Nephron progenitor cell (in vitro differentiated cells): ENCODE measurements at places on chromosomes 1 and 21.
A peak's percentile ranks its signal among the peaks of the same experiment; 100 is the strongest.

DNA sequence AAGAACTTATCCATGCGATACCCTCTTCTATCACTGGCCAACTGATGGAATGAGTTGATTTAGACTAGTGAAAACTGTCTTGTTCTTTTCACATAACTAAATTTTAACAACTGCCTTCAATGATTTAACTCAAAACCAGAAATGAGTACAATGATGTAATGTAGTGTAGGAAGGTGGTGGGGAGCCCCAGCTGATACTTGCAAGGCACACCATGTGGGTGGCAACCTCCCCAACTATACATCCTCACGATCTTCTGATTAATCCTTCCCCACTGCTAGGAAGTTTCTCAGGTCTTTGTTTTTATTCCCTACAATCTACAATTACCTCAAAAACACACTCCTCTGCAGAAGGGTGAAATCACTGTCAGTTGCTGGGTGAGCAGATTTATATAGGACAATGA is 100.7 kb downstream of the KCTD3 start:
- H3K36me3 ChIP-seq, result no peaks in the 10 kb centered on the region
- H3K27ac ChIP-seq, result no peak overlapping the region
- no peak overlapping the region for H3K4me3 ChIP-seq
- no peaks in the 10 kb centered on the region for H3K27me3 ChIP-seq

GRCh38 chr1:19049128-19049768 is 92.8 kb upstream of the IFFO2 start:
- peaks cover 31% of the 10 kb centered on the region for H3K4me1 ChIP-seq
- peaks cover 35% of the 10 kb centered on the region for H3K27me3 ChIP-seq
- H3K4me3 ChIP-seq, result no peak overlapping the region
- no peaks in the 10 kb centered on the region for H3K36me3 ChIP-seq
- no peak overlapping the region for H3K27ac ChIP-seq

- H3K4me3 ChIP-seq, result no peak overlapping the region
- DNase-seq, result no peak
- H3K27me3 ChIP-seq, result peaks cover 13% of the 10 kb centered on the region
- no peaks in the 10 kb centered on the region for H3K36me3 ChIP-seq
- no peaks in the 10 kb centered on the region for H3K4me1 ChIP-seq
These were observed 171.1 kb upstream of the KLHDC7A start for GRCh38 chr1:18309552-18310155.

DNA sequence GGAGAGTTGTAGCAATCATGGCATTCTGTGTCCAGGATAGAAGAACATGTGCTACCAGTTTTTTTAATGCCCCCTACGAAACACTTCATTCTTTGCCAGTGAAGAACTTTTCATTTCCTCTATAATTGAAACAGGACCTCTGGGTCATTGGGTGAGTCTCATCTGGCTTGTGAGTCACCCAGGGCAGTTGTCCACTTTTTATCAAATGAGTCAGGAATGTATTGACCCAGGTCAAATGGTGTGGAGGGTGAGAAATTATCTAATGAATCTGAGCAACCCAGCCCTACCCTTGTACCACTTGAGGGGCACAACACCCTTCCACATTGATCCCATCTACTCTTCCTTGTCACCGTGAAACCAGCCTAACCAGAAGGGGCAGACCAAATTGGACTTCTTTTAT is 417.3 kb upstream of the PROX1 start:
- H3K4me3 ChIP-seq, result no peak overlapping the region
- DNase-seq, result no peak
- H3K4me1 ChIP-seq, result peaks cover 13% of the 10 kb centered on the region
- H3K27ac ChIP-seq, result no peak overlapping the region

DNA sequence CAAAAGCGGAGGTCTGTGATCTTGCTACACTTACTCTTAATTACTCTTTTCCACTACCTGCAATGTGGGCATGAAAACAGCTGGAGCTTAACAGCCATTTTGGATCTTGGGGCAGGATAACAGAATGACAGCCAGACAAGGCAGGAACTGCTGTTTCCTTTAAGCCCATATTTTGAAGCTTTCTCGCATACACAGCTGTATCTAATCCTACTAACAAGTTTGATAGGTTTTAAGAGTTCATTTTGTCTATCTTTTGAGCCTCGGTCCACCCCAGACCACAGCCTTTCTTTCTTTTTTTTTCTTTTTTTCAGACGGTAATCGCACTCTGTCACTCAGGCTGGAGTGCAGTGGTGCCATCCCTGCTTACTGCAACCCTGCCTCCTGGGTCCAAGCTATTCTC is 42.4 kb upstream of the CRB1 start:
- H3K27ac ChIP-seq, result no peak overlapping the region
- no peaks in the 10 kb centered on the region for H3K27me3 ChIP-seq
- H3K36me3 ChIP-seq, result peaks cover 5% of the 10 kb centered on the region
- no peak overlapping the region for H3K4me3 ChIP-seq
- DNase-seq, result no peak
- H3K4me1 ChIP-seq, result peaks cover 13% of the 10 kb centered on the region

DNA sequence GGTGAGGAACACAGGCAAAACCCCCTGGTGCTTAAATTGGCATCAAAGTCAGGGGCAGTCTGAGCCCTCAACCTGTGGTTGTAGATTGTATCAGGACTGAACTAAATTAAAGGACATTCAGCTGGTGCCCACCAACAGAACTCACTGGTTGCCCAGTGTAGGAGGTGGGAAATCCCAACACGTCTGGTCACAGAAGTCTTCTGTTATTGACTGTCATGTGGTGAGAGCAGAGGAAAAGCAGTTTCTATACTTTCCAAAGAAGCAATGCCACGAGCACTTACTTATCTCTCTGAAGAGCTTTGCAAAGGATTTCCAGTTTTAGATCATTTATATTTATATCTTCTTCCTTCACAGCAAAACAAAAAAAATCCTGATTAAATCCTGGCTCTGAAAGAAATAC is 15.0 kb upstream of the ACTA1 start:
- H3K27me3 ChIP-seq, result no peaks in the 10 kb centered on the region
- peaks cover 65% of the 10 kb centered on the region for H3K36me3 ChIP-seq
- H3K4me1 ChIP-seq, result no peaks in the 10 kb centered on the region
- H3K4me3 ChIP-seq, result no peak overlapping the region
- no peak overlapping the region for H3K27ac ChIP-seq

GRCh38 chr1:28505406-28506187 is at the start of gene RCC1:
Gene RCC1 (plus strand): TSS chr1:28506043. CDS start chr1:28529867, 23,824 bp downstream.
- peak within 1 kb of the TSS; percentile 97 for H3K27ac ChIP-seq
- DNase-seq, result peak; percentile 93
- H3K4me3 ChIP-seq, result peak within 1 kb of the TSS; percentile 98
- peaks cover 31% of the 10 kb centered on the region for H3K36me3 ChIP-seq
- H3K4me1 ChIP-seq, result peaks cover 39% of the 10 kb centered on the region

- H3K4me1 ChIP-seq, result peaks cover 61% of the 10 kb centered on the region
- no peak overlapping the region for H3K27ac ChIP-seq
- H3K36me3 ChIP-seq, result no peaks in the 10 kb centered on the region
- no peak overlapping the region for H3K4me3 ChIP-seq
- DNase-seq, result no peak
These were observed 2.4 kb downstream of the ELF3 start for GRCh38 chr1:202012544-202013478.

DNA sequence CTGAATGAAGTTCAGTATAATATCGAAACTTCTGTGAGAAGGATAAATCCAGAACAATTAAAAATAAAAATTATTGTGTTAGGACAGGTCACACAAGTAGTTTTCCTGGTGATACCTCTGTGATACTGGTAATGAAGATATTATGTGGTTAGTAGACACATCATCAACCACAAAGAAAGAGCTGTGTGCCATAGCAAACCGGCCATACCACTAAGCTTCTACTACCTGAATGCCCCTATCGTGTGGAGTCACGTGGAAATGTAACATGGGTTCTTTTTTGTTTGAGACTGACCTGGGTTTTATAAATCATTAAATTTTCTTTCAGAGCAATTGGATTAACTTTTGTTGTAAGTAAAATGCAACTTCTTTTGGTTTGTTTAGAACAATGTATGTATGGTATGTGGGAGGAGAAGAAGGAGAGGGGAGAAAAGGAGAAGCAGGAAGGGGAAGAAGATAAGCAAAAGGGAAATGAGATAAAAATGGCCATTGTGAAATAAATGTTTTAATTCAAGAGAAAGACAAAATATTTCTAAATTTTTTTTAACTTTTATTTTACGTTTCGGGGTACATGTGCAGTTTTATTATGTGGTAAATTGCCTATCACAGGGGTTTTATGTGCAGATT is 58.2 kb upstream of the LRRC8B start:
- DNase-seq, result no peak
- no peak overlapping the region for H3K4me3 ChIP-seq
- H3K4me1 ChIP-seq, result no peaks in the 10 kb centered on the region
- H3K27me3 ChIP-seq, result peaks cover 5% of the 10 kb centered on the region

DNA sequence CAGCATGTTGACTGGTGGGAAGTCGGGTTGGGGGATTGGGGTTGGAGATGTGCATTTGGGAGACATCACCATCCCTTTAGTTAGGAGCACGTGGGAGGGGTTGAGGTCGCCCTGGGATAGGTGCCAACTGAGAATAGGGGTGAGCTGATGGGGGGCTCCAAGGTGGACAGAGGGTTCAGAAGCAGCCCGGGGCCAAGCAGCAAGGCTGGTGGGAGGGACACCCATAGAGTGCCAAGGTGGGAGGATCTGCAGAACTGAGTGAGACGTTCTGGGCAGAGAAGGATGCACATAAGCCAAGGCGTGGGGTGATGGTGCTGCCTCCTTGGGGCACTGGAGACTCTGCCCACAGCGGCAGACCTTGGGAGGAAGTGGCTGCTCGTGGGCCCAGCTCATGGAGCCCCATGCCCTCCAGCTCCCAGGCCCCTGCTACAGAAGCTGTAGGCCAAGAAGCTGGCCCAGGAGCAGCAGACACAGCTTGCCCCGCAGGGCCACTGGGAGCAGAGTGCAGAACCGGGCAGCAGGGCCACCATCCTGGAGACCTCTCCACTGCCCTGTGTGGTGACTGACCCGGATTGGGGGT is 31.4 kb upstream of the PKP1 start:
- no peak overlapping the region for H3K4me3 ChIP-seq
- no peak for DNase-seq
- no peaks in the 10 kb centered on the region for H3K36me3 ChIP-seq
- H3K4me1 ChIP-seq, result peaks cover 6% of the 10 kb centered on the region

- H3K4me3 ChIP-seq, result no peak overlapping the region
- peaks cover 16% of the 10 kb centered on the region for H3K4me1 ChIP-seq
- no peak for DNase-seq
- H3K27me3 ChIP-seq, result peaks cover 45% of the 10 kb centered on the region
These were observed 58.7 kb downstream of the RUNX3 start for GRCh38 chr1:24871306-24871901.

GRCh38 chr21:46024141-46024540 is 42.6 kb downstream of the COL6A1 start:
- no peak overlapping the region for H3K4me3 ChIP-seq
- peaks cover 3% of the 10 kb centered on the region for H3K36me3 ChIP-seq
- no peak for DNase-seq
- H3K4me1 ChIP-seq, result peaks cover 86% of the 10 kb centered on the region

- H3K27ac ChIP-seq, result peak overlapping the region; percentile 64
- H3K27me3 ChIP-seq, result peaks cover 3% of the 10 kb centered on the region
- no peak for DNase-seq
- H3K4me1 ChIP-seq, result peaks cover 20% of the 10 kb centered on the region
- H3K4me3 ChIP-seq, result no peak overlapping the region
These were observed 142.8 kb downstream of the ZZZ3 start for GRCh38 chr1:77539519-77540142.

DNA sequence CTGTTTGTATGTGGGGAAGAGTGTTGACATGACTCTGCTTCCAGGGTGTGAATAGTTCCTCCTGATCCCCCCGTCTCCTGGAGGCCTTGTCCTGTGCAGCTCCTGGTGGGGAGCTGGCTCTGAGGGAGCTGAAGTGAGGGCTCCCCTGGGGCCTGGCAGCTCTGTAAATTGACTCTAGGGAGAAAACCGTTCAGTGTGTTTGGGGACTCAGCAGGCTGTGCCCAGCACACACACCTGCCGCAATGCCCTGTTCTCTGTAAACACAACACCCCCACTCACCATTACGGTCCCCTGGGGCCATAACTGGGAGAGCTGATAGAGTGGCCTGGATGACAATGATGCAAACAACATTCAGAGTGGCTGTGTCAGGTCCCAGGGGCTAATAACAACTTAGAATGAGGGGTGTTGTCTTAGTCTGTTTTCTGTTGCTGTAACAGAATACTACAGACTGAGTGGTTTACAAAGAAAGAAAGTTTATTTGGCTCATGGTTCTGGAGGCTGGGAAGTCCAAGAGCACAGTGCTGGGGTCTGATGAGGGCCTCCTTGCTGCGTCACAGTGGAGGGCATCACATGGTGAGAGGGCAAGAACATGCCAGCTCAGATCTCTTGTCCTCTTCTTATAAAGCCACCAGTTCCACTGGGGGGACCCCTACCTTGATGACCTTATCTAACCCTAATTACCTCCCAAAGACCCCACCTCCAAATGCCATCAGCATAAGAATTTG is 15.3 kb downstream of the ADORA1 start:
- H3K36me3 ChIP-seq, result peaks cover 4% of the 10 kb centered on the region
- no peak overlapping the region for H3K4me3 ChIP-seq
- H3K27ac ChIP-seq, result no peak overlapping the region
- DNase-seq, result no peak

DNA sequence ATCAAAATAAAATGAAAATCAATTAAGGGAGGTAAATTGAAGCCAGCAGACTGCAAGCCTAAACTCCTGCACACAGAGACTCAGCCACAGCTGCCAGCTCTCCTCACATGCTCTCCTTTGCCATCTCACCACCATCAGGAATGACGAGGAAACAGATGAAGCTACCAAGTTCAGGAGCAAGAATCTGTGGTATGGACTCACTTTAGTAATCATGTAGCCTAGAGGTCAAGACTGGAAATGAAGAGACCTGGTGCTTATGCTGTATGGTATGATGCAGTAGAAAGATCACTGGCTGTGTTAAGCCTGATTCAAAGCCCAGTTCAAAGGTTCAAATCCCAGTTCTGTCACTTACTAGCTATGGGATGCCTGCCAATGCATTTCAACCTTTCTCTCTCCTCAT is 78.9 kb upstream of the CAMK1G start:
- H3K36me3 ChIP-seq, result peaks cover 14% of the 10 kb centered on the region
- no peak overlapping the region for H3K27ac ChIP-seq
- no peaks in the 10 kb centered on the region for H3K27me3 ChIP-seq

GRCh38 chr1:24097663-24098062 is 14.3 kb downstream of the MYOM3 start:
- H3K36me3 ChIP-seq, result no peaks in the 10 kb centered on the region
- peaks cover 54% of the 10 kb centered on the region for H3K4me1 ChIP-seq
- peaks cover 4% of the 10 kb centered on the region for H3K27me3 ChIP-seq
- H3K4me3 ChIP-seq, result no peak overlapping the region
- no peak overlapping the region for H3K27ac ChIP-seq

GRCh38 chr21:43971992-43972255 is 40.2 kb upstream of the TRAPPC10 start:
- no peaks in the 10 kb centered on the region for H3K36me3 ChIP-seq
- peaks cover 3% of the 10 kb centered on the region for H3K27me3 ChIP-seq
- H3K4me1 ChIP-seq, result peaks cover 37% of the 10 kb centered on the region
- DNase-seq, result no peak
- no peak overlapping the region for H3K27ac ChIP-seq
